Naive thymus-derived CD8-positive, alpha-beta T cell (primary cell): ENCODE measurements at places on chromosomes 2 and 18. TPM values are rescaled to one million over a fixed set of nuclear protein-coding genes. Genes with fewer than 3 reads are reported as not detected.

Gene MARCO
- not detected for polyA plus RNA-seq

Gene PIK3C3
- polyA plus RNA-seq = 35.0 TPM

DNA sequence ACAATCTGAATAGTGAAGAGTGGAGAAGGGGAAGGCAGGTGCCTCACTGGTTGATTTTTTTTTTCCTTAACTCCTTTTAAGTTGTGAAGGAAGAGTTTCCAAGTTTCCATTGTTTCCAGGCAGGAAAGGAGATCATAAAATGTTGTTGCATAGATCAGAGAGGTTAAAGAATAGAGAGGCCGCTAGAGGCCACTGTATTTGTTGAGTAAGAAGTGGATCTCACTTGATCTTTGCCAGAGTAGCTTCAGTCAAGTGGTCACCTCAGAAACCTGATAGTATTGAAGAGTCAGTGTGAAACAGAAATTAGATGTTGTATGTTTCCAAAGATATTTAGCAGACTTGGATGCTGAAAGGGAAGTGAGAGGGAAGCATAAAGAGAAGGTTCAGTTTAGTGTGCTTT lies 17.6 kb downstream of the CTNNA2 start:
- DNase-seq = no peak
- H3K4me1 ChIP-seq = no peaks in the 10 kb centered on the region
- H3K4me3 ChIP-seq = no peak overlapping the region
- H3K27me3 ChIP-seq = no peaks in the 10 kb centered on the region
- no peaks in the 10 kb centered on the region for H3K36me3 ChIP-seq

GRCh38 chr2:236603361-236604015 lies 33.9 kb downstream of the ACKR3 start:
- peaks cover 9% of the 10 kb centered on the region for H3K4me1 ChIP-seq
- no peak overlapping the region for H3K4me3 ChIP-seq
- DNase-seq = no peak
- peaks cover 44% of the 10 kb centered on the region for H3K27me3 ChIP-seq

DNA sequence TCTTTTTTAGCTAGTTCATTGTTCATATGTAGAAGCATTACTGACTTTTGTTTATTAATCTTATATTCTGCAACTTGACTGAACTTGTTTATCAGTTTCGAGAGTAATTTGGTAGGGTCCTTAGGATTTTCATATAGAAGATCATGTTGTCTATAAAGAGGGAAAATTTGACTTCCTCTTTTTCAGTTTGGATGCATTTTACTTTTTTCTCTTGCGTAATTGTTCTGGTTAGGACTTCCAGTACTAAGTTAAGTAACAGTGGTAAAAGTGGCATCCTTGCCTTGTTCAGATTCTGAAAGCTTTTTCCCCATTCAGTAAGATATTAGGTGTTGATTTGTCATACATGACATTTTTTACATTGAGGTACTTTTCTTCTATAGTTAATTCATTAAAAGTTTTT lies 726.0 kb downstream of the KCNJ3 start:
- DNase-seq = no peak
- H3K4me3 ChIP-seq = no peak overlapping the region
- no peaks in the 10 kb centered on the region for H3K36me3 ChIP-seq
- H3K4me1 ChIP-seq = no peaks in the 10 kb centered on the region

GRCh38 chr18:58276789-58277739 lies 233.0 kb downstream of the NEDD4L start:
- no peak overlapping the region for H3K4me3 ChIP-seq
- H3K27ac ChIP-seq = no peak overlapping the region
- no peak for DNase-seq
- peaks cover 4% of the 10 kb centered on the region for H3K27me3 ChIP-seq
- H3K4me1 ChIP-seq = peaks cover 16% of the 10 kb centered on the region

DNA sequence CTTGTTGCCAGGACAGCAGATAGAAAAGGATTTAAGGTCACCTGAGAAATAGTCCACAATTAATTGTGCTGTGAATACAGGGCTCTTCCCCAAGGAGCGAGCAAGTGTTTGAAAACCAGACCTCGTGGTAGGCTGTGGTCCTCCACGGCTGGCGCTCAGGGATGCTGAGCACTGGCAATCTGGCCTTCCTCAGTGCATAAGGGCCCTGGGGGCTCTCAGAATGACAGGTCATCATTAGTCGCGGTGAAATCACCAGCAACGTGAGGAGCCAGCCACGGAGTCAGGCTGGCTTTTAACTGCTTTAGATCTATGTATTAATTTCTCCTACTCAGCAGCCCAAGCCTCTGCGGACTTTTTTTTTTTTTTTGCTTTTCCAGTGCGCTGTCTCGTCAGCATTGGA lies 148.5 kb downstream of the FHOD3 start:
- DNase-seq = no peak
- no peaks in the 10 kb centered on the region for H3K36me3 ChIP-seq
- H3K27me3 ChIP-seq = peaks cover 3% of the 10 kb centered on the region
- H3K27ac ChIP-seq = no peak overlapping the region
- no peaks in the 10 kb centered on the region for H3K4me1 ChIP-seq
- no peak overlapping the region for H3K4me3 ChIP-seq

GRCh38 chr2:9660154-9660553 lies 29.4 kb upstream of the YWHAQ start:
- H3K36me3 ChIP-seq = no peaks in the 10 kb centered on the region
- H3K27ac ChIP-seq = no peak overlapping the region
- H3K4me3 ChIP-seq = no peak overlapping the region
- H3K4me1 ChIP-seq = peaks cover 3% of the 10 kb centered on the region

GRCh38 chr2:241053576-241054251 lies 48.4 kb downstream of the MTERF4 start:
- DNase-seq = no peak
- H3K27ac ChIP-seq = no peak overlapping the region
- no peak overlapping the region for H3K4me3 ChIP-seq
- no peaks in the 10 kb centered on the region for H3K27me3 ChIP-seq
- peaks cover 25% of the 10 kb centered on the region for H3K36me3 ChIP-seq

- H3K36me3 ChIP-seq = no peaks in the 10 kb centered on the region
- DNase-seq = no peak
- peaks cover 10% of the 10 kb centered on the region for H3K27me3 ChIP-seq
- no peak overlapping the region for H3K27ac ChIP-seq
- no peak overlapping the region for H3K4me3 ChIP-seq
- H3K4me1 ChIP-seq = no peaks in the 10 kb centered on the region
These were observed 133.7 kb downstream of the FBXO15 start for GRCh38 chr18:74013955-74014354.

- H3K36me3 ChIP-seq = peaks cover 4% of the 10 kb centered on the region
- DNase-seq = no peak
- H3K4me3 ChIP-seq = no peak overlapping the region
- H3K27me3 ChIP-seq = no peaks in the 10 kb centered on the region
These were observed 72.0 kb downstream of the GALNT1 start for GRCh38 chr18:35653392-35654135.

- no peak for DNase-seq
- H3K27me3 ChIP-seq = no peaks in the 10 kb centered on the region
- peaks cover 5% of the 10 kb centered on the region for H3K4me1 ChIP-seq
- peaks cover 7% of the 10 kb centered on the region for H3K36me3 ChIP-seq
- H3K27ac ChIP-seq = no peak overlapping the region
These were observed 24.8 kb upstream of the STARD7 start for GRCh38 chr2:96233436-96233835.

Gene LNPK
- 19.5 TPM for polyA plus RNA-seq

DNA sequence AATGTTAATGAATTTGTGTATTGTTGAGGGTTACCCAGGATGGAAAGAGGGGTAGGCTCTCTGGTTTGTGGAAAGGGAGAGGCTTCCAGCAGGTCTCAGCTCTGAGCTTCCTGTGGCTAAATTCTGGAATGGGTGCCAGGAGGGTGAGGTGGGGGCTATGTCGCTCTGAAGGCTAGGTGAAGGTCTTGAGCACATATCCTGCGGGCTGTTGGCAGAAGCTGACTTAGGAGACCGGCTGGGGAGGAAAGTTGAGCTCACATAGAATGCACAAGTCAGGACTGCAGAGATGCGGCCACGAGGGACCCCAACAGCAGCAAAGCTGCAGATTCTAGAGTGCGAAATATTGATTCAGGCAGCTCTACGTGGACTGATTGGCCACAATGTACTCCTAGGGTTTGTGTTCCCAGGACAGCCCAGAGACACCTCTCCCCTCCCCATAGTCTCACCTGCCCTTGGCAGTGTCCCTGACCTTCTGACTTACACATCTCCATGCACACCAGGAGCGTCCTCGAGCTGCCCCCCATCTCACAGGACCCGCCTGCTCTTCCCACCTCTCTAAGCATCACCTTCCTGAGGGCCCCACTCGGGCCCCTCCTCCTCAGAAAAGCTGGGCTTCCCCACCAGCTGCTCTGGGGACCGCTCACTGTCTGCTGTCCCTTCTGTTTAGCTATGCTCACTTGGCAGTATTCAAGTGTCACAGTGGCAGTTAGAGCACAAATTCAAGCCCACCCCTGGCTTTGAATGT lies 72.6 kb downstream of the ALK start:
- H3K27me3 ChIP-seq = peaks cover 12% of the 10 kb centered on the region
- H3K27ac ChIP-seq = no peak overlapping the region
- DNase-seq = no peak
- H3K36me3 ChIP-seq = peaks cover 6% of the 10 kb centered on the region

DNA sequence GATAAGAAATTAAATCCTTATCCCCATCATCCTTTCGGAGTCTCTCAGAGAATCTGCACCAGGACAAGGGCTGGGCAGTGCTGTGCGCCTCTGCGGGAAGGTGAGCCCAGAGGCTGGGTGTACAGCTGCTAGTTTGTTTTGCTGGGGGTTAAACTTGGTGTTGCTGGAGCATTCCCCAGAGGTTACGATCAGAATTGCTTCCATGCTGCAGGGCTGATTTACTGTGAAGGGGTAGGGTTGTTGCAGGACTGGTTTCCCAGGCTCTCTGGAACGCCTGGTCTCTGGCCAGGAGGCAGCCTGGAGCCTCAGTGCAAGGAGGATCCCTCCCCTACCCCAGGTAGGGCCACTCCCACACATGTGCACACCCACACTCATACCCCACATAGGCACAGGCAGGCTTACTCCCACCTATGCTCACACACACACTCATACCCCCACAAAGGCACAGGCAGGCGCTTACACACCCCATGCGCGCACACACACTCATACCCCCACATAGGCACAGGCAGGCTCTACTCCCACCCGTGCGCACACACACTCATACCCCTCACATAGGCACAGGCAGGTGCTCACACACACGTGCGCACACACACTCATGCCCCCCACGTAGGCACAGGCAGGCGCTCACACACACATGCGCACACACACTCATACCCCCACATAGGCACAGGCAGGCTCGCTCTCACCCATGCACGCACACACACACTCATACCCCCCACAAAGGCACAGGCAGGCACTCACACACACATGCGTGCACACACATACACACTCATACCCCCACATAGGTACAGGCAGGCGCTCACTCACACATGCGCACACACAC lies 11.3 kb downstream of the CNNM4 start:
- H3K4me1 ChIP-seq = peaks cover 20% of the 10 kb centered on the region
- H3K27ac ChIP-seq = no peak overlapping the region
- H3K27me3 ChIP-seq = no peaks in the 10 kb centered on the region
- no peak overlapping the region for H3K4me3 ChIP-seq

- no peak overlapping the region for H3K4me3 ChIP-seq
- H3K36me3 ChIP-seq = no peaks in the 10 kb centered on the region
- no peak for DNase-seq
- no peaks in the 10 kb centered on the region for H3K27me3 ChIP-seq
- no peak overlapping the region for H3K27ac ChIP-seq
These were observed 514.9 kb downstream of the PTPRM start for GRCh38 chr18:8081872-8082553.

DNA sequence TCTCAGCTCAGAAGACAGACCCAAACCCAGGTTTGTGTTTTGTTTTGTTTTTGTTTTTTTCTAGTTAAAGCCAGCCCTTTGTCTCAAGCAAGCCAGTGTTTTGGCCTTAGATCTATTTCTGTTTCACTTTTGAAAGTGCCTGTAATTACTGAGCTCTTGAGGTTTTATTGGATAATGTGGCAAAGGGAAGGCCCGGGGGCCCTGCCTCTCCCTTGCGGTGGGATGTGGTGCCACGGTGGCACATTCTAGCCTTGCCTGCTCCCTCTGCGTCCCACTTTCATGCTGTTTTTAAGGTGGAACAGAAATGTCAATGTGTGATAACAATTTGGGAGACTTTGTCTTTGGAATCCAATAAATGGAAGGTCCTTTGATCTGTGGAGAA lies 2.5 kb downstream of the HPCAL1 start:
- peak; percentile 57 for DNase-seq
- peak overlapping the region; percentile 94 for H3K4me3 ChIP-seq
- peaks cover 2% of the 10 kb centered on the region for H3K36me3 ChIP-seq
- H3K27me3 ChIP-seq = no peaks in the 10 kb centered on the region
- peak overlapping the region; percentile 88 for H3K27ac ChIP-seq

GRCh38 chr2:60569680-60570111 lies 16.2 kb upstream of the BCL11A start:
- peaks cover 2% of the 10 kb centered on the region for H3K27me3 ChIP-seq
- no peak overlapping the region for H3K27ac ChIP-seq
- H3K4me1 ChIP-seq = peaks cover 3% of the 10 kb centered on the region
- DNase-seq = no peak
- H3K36me3 ChIP-seq = no peaks in the 10 kb centered on the region

DNA sequence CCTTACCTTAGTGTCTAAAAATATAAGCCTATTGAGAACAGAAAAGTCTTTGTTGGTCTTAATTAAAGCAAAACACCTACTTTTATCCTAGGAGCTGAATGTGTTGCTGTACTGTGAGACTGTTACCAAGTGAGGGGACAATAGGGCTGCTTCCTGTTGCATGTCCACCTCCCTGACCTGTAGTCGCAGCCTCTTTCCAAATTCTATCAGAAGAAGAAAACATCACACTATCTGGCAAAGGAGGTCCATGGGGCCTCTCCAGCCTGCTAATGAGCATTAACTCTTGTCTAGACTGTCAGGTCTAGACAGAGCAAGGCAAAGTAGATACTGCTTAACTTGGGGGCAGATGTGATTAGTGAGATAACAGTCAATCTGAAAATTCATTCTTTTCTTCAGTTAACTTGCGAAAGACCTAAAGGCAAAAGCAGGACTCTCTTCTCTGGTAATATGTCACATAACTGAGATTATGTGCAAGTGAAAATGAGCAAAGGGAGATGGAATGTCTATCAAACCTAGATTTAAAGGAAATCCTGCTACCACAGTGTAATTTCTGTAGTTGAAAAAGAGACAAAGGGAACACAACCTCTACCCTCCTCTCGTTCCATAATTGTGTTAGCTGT lies 66.9 kb downstream of the CDH20 start:
- no peak overlapping the region for H3K4me3 ChIP-seq
- no peak for DNase-seq
- H3K27ac ChIP-seq = no peak overlapping the region
- H3K36me3 ChIP-seq = no peaks in the 10 kb centered on the region

DNA sequence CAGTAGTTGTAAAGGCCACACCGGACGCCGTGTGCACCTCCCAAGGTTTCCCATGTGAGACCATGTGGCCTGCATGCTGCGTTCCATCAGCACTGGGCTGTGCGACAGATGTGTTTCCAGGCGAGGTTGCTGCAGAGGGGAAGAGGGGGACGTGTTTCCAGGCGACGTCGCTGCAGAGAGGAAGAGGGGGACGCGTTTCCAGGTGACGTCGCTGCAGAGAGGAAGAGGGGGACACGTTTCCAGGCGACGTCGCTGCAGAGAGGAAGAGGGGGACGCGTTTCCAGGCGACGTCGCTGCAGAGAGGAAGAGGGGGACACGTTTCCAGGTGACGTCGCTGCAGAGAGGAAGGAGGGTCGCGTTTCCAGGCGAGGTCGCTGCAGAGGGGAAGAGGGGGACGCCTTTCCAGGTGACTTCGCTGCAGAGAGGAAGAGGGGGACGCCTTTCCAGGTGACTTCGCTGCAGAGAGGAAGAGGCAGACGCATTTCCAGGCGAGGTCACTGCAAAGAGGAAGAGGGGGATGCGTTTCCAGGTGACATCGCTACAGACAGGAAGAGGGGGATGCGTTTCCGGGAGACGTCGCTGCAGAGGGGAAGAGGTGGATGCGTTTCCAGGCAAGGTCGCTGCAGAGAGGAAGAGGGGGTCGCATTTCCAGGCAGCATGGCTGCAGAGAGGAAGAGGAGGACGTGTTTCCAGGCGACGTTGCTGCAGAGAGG lies 24.5 kb downstream of the NFATC1 start:
- no peak for DNase-seq
- no peak overlapping the region for H3K27ac ChIP-seq
- no peak overlapping the region for H3K4me3 ChIP-seq
- peaks cover 2% of the 10 kb centered on the region for H3K36me3 ChIP-seq
